CD4-positive, alpha-beta T cell treated with Interleukin-17A for 1 hour (primary cell): ENCODE measurements at places on chromosomes 11 and 22.

DNA sequence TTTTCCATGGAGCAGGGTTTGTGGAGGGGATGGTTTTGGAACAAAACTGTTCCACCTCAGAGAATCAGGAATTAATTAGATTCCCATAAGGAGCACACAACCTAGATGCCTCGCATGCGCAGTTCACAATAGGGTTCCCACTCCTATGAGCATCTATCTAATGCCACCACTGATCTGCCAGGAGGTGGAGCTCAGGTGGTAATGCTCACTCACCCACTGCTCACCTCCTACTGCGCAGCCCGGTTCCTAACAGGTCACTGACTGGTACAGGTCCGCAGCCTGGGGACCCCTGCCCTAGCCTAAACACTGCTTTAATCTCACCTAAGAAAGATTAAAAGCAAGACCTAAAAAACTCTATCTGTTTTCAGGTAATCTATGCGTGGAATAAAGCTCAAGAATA, 553.0 kb downstream of the JRKL start:
- DNase-seq, result no peak

GRCh38 chr22:45584621-45585436, 82.1 kb downstream of the FBLN1 start:
- DNase-seq, result no peak

- no peak for DNase-seq
Measured at GRCh38 chr11:119319136-119319699, 2.3 kb upstream of the MCAM start.

DNA sequence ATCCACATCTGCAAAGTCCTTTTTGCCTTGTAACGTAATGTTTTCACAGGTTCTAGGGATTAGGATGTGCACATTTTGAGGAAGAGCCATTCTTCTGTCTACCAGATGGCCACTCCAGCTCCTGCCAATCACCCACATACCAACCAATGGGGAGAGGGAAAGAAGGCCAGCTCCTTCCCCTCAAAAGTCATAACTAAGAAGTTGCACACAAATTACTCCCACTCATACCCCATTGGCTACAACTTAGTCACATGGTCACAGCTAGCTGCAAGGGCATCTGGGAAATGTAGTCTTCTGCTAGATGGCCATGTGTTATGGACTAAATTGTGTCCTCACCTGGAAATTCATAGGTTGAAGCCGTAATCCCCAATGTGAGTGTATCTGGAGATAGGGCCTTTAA, 15.4 kb upstream of the MYOD1 start:
- DNase-seq, result no peak
